Heart left ventricle (tissue), 16 donors: ENCODE measurements at places on chromosomes 3 and 15.

DNA sequence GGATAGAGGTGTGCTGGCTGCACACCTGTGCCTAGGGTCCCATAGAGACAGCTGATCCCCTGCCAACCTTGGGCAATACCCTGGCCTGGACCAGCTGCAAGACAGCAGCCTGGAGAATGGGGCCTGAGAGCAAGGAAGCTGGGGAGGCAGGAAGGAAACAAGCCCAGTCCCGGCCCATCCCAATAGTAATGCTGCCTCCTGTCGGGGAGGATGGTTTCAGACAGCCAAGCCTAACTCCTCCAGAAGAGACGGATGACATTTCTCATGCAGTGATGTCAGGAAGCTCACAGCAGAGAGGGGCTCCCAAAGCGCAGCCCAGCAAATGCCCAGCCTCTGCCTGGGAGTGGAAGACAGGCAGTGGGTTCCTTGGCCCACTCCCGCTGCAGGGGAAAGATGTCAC lies 408.8 kb downstream of the OCA2 start:
- no peak for DNase-seq

GRCh38 chr3:36903119-36903882 lies 41.6 kb downstream of the TRANK1 start:
- DNase-seq: no peak

- peak; percentile 83 for DNase-seq
These were observed 32.9 kb downstream of the B3GNT5 start for GRCh38 chr3:183285828-183286457.

- DNase-seq: no peak
These were observed 26.9 kb downstream of the MCTP2 start for GRCh38 chr15:94258246-94258645.

- DNase-seq: no peak
These were observed 227.4 kb upstream of the CMC1 start for GRCh38 chr3:28013864-28014473.

- DNase-seq: no peak
These were observed 64.4 kb upstream of the PPARG start for GRCh38 chr3:12224181-12225147.

DNA sequence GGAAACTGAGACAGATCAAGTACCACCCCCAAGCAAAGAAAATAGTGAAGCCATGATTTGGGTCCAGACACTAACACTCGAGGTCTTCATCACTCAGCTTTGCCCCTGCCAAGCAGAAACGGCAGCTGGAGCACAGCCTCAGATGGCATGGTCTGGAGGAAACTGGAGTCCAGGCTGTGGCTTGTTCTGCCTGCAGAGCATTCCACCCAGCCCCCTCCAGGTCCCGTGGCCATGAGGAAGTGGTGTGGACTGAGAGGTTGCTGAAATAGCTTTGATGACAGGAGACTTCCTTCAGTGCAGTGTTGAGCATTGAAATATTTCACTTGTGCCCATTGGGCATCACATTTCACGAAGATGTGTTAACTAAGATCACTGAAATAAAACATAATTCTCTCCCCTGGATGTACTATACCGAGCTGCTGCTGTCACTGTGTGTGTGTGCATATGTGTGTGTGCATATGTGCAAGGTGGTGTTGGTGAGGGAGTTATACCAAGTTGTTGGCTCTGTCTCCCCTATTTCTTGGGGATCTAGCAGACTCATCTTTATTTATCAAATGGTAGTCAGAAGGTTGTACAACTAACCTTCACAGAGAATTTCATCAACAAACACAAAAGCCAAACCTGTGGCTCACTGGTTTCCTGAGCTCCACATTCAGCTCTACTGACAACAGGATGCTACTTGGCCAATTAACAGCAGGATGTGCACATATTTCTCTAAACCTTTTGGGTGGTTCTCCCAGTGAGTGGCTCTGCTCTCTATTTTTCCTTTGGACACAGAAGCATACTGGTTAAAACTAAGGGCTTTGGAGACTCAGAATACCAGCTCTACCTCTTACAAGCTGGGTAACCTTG lies 660.1 kb upstream of the CFAP20DC start:
- DNase-seq: peak; percentile 74

GRCh38 chr3:50233176-50233575 lies 2.8 kb upstream of the GNAI2 start:
- DNase-seq: no peak

DNA sequence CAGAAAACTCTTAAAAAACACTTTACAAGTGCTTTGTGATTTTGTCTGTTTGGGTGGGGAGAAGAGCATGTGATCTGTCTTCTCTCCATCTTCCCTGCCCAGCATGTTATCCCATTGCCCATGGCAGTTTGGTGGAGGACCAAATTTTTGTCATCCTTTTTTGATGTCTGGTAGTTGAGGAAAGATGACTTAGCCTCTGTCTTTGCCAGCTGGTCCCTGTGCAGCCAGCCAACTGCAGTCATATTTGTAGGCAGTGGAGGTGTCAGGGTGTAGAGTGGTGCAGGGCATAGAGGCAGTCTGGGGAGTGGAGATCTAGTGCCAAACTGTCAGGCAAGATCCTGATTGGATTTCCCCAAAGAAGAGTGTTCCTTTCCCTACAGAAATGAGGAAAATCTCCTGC lies 40.7 kb downstream of the GASK1A start:
- no peak for DNase-seq

DNA sequence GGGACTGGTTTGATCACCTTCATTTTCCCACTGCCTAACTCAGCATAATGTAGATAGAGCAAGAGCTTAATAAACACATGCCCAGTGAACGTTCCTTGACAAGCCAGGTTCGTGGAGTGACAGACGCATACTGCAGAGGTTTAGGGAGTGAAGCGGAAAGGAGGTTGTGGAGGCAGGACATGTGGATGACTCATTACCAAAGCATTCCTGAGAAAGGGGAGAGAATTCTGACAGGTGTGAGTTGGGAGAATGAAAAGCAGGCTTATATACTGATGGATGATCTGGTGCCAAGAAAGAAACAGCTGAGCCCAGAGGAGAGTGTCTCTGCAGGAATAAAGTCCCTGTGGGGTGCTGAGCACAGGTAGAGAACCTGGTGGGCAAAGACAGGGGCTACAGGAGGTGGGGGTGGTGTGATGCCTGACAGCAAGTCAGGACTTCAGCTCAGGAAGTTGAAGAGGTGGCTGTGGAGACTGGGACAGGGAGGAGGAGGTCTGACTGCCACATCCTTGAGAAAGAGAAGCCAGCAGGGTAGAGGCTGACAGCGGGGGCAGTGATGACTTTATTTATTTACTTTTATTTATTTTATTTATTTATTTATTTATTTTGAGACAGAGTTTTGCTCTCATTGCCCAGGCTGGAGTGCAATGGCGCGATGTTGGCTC lies 2.4 kb upstream of the RPL29 start:
- DNase-seq: no peak

DNA sequence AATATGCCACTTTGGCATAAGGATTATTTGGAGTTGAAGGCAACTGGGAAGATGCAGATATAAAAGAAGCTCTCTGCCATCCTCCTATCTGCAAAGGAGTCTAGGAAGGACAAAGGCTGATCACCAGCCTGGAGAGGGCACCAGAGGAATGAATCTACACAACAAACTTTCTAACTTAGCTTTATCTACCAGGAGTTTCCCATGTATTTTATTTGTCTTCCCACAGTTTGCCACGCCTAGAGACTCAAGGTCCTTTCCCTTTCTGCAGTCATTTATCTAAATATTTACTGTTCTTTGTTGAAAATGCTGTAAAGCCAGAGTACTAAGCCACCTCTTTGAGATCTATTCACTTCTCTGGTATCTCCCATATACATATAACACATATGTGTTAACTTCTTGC lies 32.2 kb downstream of the GPR176 start:
- no peak for DNase-seq

- DNase-seq: no peak
These were observed 35.4 kb downstream of the LARP6 start for GRCh38 chr15:70818580-70818979.

- no peak for DNase-seq
These were observed 372.1 kb upstream of the ARHGEF26 start for GRCh38 chr3:153749070-153749610.

- DNase-seq: no peak
These were observed 54.5 kb downstream of the ST3GAL6 start for GRCh38 chr3:98817547-98818041.

GRCh38 chr15:76147906-76148570 lies 88.3 kb downstream of the TMEM266 start:
- peak; percentile 45 for DNase-seq

GRCh38 chr3:113555138-113555537 lies 22.8 kb downstream of the SIDT1 start:
- no peak for DNase-seq

DNA sequence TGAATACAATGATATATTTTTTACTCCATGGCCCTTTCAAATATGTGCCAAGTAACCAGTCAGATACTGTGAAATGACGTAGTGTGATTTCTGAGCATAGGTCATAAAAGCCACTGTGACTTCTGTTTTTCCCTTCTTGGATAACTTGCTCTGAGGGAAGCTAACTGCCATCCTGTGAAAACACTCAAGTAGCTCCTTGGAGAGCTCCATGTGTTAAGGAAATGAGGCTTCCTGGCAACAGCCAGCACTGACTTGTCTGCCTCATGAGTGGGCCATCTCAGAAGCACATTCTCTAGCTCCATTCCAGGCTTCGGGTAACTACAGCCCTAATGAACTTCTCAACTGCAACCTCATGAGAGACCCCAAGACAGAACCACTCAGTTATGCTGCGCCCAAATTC lies 9.5 kb upstream of the CCDC80 start:
- DNase-seq: no peak
